ENCODE measurements at places on chromosomes 2 and 18. TPM values are rescaled to one million over a fixed set of nuclear protein-coding genes. Genes with fewer than 3 reads are reported as not detected.

DNA sequence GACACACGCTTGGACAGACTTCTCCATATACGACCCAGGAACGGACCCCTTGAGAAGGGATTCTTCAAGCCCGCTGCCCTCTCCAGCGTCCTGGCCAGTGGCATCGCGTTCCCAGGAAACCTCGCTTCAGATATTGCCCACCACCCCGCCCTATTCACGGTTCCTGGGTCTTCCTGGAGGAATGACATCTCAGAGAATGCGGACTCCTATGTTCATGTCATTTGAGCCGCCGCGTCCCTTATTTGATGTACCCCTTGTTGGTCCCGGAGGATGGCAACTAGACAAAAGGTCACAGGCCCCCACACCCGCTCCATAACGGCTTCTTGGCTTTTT, 588 bp upstream of the CCDC93 start:
- no peak for DNase-seq

ABCG8 gene
- total RNA-seq, result not detected

CENPO gene
- 27.7 TPM for total RNA-seq

UNC80 gene
- total RNA-seq, result 2.5 TPM

DNA sequence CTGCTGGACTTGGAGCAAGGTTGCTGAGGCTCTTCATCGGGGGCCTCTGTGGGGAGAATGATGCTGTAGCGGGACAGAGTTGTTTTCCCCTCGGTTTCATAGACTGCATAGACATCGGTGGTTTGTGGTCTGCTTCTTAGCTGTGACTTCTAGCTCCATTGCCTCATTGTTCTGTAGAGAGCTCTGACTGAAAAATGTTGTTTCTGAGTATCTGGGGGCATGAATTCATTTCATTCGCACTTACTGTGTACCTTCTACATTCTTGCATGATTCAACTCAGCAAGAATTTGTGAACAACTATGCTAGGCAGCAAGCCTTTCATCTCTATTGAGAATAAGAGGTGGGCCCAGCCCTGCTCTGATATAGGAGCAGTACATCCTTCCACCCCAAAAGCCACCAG, 406.8 kb downstream of the NBAS start:
- peak; percentile 8 for DNase-seq

SP5 gene
- total RNA-seq, result not detected

GRCh38 chr2:197215748-197216360, 94.7 kb downstream of the ANKRD44 start:
- DNase-seq, result no peak

DNA sequence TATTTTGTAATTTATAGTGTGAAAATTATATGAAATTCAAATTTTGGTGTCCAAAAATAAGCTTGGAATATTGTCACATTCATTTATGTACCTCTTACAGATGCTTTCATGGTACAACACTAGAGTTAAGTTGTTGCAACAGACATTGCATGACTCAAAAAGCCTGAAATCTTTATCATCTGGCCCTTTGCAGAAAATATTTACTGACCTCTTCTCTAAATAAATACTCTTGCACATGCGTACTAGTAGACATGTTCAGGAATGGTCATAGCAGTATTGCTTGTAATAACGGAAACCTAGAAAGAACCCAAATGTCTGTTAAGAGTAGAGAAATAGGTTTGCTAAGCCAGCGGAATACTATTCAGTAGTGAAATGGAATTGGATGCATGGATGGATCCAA, 60.4 kb downstream of the GALNT1 start:
- no peak for DNase-seq

ZBTB14 gene
- 12.2 TPM for total RNA-seq

GRCh38 chr2:75064691-75065396, 106.4 kb downstream of the POLE4 start:
- peak; percentile 38 for DNase-seq

DNA sequence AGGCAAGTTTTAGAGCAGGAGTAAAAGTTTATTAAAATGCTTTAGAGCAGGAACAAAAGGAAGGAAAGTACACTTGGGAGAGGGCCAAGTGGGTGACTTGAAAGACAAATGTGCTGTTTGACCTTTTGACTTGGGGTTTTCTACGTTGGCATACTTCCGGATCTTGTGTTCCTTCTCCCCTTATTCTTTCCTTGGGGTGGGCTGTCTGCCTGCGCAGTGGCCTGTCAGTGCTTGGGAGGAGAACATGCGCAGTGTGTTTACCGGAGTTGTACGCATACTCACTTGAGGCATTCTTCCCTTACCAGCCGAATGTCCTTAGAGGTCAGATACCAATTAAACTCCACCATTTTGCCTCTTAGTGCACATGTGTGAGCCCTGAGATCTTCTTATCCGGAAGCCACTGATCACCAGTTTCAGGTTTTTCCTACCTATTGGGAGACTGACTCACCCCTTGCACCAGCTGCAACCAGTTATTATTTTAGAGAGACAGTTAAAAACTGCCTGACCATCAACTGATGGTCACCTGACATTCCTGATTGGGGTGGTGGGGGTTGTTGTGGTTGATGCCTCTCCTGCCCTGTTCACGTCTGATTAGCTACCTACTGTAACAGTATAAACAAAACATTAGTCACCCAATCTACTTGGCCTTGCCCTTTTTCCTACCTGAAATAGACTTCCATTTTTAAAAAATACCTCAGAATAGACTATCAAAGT, 67.5 kb downstream of the NYAP2 start:
- peak; percentile 3 for DNase-seq

CAPN13 gene
- total RNA-seq, result 0.17 TPM

DNA sequence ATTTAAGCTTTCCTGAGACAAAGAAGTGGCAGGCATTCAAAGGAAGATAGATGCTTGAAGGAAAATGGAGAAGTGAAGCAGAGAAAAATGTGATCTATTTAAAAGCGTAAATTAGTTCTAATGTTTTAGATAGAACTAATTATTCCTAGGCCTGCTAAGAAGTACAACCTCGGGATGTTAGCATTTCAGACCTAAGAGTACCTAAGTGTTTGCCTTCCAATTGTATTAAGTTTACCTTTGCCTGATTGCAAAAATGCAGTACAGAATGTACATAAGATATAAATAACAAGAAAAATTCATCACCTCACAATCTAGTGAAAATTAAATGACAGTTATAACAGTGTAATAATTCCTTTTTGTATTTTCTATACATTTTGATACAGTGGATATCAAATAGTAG, 71.1 kb upstream of the HNMT start:
- no peak for DNase-seq

LYPD6 gene
- total RNA-seq, result 0.33 TPM

RGPD6 gene
- 19.5 TPM for total RNA-seq

ACMSD gene
- 0.33 TPM for total RNA-seq

DNA sequence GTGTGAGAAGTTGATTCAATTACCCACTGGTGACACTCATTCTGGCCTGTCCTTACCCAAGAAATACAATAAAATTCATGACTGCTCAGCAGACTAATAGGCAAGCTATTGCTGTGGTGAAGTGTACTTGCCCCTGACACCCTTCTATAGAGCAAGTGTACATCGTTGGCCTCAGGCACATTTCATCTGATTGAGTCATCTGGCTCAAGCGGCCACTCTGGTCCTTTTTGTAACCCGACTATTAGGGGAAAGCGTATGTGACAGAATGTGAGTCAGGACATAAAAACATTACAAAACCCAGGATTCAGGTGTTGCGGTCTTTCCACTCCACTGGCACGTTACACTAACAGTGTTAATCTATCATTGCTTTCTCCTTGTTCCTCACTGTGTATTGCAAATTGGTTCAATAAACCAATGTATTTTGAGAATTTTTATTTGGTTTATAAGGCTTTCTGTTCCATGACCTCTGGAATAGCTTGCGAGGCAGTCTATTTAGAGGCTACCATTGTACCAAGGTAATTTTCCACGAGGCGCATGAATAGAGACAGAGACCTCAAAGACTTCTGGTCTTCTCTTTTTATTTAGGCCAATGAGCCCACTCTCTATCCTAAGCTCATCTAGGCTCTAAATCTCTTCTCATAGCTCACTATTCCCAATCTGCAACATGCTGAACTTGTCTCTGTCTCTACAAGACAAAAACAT, 10.2 kb upstream of the TTC32 start:
- DNase-seq, result peak; percentile 98

PLCD4 gene
- 1.4 TPM for total RNA-seq

GRCh38 chr2:196992466-196992865, 66.0 kb upstream of the PGAP1 start:
- DNase-seq, result no peak

DNA sequence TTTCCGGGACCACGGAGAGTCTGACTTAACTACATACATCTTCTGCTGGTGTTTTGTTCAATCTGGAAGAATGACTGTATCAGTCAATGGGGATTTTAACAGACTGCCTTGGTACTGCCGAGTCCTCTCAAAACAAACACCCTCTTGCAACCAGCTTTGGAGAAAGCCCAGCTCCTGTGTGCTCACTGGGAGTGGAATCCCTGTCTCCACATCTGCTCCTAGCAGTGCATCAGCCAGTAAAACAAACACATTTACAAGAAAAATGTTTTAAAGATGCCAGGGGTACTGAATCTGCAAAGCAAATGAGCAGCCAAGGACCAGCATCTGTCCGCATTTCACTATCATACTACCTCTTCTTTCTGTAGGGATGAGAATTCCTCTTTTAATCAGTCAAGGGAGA, 23.1 kb downstream of the ICOS start:
- no peak for DNase-seq

HOXD8 gene
- not detected for total RNA-seq

GALNT14 gene
- total RNA-seq, result 12.7 TPM

PCARE gene
- total RNA-seq, result under 0.01 TPM

- no peak for DNase-seq
These were observed 207.9 kb downstream of the CMPK2 start for GRCh38 chr2:6657855-6658254.

DNA sequence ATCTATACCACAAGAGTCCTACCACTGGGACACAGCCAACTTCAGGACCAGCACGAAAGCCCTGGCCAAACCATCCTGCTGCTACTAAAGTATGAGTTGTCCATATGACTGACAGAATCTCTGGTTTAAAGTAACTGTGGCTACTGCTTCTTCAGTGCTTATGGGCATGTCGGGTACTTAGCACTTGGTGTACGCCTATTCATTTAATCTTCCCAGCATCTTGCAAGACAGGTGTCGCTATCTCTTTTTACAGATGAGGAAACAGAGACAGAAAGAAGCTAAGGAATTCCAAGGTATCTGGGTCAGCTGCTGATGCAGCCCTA, 203.4 kb upstream of the ID2 start:
- no peak for DNase-seq

SPEG gene
- 47.2 TPM for total RNA-seq

GRCh38 chr2:157228946-157229345, 28.6 kb upstream of the GALNT5 start:
- no peak for DNase-seq

DNA sequence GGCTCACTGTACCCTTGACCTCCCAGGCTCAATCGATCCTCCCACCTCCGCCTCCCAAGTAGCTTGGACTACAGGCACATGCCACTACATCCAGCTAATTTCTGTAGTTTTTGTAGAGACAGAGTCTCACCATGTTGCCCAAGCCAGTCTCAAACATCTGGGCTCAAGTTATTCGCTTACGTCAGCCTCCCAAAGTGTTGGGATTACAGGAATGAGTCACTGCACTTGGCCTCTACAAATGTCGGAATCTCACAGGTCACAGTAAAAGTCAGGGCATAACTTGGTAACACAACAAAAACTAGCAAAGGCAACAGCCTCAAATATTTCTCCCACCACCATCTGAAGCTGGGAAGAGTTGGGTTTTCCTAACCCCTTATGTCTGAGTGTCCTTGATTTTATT, 25.3 kb downstream of the SCG2 start:
- peak; percentile 19 for DNase-seq

GRCh38 chr2:64025741-64026140, 6.5 kb upstream of the VPS54 start:
- no peak for DNase-seq

DNA sequence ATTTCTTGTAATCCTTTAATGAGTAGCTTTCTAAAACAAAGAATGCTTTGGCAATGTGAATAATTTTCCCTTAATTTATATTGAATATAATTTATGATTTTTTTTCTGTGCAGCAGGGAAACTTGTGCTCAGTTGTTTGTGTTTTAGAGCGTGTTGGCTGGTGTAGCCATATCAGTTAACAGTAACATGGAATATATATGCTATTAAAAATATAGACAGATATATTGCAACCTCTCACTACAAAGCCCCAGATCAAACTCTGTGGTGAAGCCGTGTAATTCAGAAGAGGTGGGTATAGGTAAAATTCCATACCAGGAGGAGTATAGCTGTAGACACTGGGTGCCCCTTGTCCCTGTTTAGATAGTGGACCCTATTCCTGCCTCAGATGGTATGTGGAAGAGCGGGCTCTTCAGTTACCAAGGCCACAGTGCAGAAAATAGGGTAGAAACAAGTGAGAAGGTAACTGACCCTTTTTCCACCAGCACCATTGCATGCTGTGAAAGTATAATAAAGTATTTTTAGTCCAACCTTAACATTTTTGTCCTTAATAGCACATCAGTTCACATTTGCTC, 18.1 kb upstream of the RASGRP3 start:
- DNase-seq, result no peak
